ENCODE measurements at places on chromosomes 13 and 19.

DNA sequence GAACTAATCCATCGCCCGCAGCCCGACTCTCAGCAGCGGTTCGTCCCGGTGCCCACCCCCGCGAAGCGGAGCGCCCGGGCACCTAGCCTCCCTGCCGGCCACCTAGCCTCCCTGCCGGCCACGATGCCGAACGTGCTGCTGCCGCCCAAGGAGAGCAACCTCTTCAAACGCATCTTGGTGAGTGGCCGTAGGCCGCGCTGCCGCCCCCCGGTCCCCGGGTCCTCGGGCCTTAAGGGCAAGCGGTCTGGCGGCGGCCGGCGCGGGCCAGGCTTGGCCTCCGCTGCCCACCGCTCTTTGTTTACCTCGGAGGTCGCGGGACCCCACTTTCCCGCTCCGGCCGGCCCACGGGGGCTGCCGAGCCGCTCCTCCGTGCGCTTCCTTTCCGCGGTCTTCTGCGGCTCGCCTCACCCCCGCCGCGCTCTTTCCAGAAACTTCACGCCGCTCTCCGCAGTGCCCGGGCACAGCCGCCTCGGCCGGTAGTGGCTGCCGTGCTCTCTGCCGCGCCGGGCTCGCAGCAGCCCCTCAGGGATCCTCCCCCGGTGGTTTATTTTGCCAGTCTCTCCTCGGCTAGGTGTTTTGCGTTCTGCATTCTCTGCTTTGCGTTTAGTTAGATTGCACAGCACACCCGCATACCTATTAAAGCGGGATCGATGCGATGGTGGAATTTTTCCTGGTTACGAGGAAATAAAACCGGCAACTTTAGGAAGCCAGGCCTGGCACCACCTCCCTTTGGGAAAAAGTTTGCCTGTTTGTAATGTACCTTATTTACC lies 524 bp downstream of the NAA16 start:
- DNase-seq, result no peak

DNA sequence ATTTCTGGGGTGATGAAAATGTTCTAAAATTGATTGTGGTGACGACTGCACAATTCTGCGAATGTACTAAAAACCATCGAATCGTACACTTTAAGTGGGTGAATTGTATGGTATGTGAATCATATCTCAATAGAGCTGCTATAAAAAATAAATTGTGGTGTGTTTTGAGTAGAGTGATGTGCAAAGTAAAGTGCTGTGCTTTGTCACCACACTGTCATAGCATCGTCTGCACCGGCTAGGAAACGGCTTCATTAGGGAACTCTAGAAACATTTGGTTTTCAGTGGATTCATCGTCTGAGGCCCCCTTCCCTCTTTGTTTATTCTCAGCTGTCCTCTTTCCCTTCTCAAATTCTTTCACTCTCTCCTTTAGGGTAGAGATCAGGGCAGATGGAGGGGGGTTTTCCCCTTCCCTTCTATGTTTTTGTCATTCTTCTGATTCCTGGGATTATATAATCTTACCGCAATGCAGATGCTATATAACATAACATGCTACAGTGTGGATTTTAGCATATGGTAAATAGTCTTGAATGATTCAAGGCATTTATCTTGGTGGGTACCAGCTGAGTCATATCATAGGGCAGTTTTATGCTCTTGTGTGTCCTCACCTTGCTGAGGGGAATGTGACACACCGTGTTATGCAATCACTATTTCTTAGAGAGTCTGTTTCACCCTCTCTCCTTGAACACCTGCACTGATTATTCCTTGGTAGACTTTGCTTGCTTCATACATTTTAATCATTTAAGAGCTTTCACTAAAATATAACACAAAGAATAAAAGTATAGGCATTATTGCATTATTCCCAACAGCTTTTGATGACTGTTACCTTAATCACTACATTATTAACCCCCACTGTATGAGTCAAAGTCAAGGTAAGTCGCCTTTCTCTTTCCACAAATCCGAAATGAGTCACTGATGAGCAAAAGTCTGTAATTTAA lies 239.4 kb downstream of the DCLK1 start:
- no peak for DNase-seq

DNA sequence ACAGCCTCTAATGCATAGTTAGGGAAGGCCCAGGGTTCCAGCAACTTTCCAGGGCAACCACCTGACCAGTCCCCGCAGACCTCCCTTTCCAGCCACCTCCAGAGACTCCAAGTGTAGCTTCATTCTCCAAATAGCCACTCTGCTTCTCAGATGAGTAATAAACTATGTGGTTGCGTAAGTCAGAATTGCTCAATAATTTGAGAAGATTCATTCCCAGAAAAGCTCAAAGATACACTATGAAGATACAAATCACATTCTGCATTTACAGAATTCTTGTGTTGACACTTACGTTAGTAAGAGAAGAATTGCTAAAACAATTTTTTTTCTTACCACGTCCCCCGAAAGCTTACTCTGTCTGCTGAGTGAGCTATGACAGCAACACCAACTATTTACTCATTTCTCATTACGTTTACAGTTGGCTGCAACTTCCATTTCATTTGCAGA lies 8.2 kb upstream of the LATS2 start:
- DNase-seq, result no peak

GRCh38 chr19:3932931-3933810 lies at the start of gene NMRK2:
Gene NMRK2, plus strand, starts transcription at chr19:3933069. Its CDS starts 603 bp downstream, at chr19:3933672.
- DNase-seq, result no peak

DNA sequence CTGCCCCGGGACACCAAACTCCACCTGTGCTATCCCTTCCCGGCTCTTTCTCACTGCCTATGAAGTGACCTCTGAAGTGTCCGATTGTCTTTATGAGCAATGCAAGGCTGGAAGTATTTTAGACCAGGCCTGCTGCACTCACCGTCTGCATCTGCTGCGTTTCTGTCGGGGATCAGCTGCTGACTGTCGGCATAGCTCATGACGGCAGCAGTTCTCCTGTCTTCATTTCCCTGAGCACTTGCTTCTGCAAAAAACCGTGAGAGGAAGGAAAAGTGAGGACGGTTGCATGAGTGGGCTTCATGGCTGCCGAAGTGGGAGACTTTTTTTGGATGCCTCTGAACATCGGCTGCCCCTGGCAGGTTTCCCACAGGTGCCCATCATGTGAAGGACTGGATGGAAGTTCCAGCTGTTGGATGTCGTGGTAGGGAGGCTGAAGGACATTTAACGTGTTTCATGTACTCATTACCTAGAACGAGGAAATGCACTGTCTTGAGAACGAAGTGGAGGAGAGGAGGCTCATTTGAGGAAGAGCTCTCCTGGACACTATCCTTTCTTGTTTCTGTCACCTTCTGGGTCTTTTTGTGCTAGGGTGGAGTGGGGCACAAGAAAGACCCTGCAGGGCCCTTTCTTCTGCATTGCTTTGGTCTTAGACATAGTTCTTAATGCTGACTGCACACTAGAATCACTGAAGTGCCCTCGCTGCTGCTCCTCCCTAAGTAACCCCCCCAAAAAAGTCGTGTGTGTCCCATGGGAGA lies 94.7 kb downstream of the RNASEH2B start:
- DNase-seq, result no peak

- DNase-seq, result no peak
These were observed 1.8 kb downstream of the PCDH20 start for GRCh38 chr13:61413572-61414535.

DNA sequence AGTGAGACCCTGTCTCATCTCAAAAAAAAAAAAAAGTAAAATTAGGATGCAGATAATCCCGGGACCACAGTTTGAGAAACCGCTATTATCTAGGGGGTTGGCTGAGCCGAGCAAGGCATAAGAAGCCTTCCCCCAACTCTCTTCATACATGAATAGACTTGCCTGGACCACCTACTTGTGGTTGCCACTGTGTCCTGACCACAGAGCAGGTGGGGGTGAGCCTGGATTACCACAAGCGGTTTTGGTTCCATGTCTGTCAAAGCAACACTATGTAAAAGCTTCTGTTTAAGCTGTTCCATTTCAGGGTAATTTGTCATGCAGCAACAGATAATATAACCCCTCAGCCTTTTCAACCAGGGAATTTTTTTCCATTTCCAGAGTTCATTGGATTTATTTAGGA lies 3.3 kb upstream of the NAPA start:
- no peak for DNase-seq

DNA sequence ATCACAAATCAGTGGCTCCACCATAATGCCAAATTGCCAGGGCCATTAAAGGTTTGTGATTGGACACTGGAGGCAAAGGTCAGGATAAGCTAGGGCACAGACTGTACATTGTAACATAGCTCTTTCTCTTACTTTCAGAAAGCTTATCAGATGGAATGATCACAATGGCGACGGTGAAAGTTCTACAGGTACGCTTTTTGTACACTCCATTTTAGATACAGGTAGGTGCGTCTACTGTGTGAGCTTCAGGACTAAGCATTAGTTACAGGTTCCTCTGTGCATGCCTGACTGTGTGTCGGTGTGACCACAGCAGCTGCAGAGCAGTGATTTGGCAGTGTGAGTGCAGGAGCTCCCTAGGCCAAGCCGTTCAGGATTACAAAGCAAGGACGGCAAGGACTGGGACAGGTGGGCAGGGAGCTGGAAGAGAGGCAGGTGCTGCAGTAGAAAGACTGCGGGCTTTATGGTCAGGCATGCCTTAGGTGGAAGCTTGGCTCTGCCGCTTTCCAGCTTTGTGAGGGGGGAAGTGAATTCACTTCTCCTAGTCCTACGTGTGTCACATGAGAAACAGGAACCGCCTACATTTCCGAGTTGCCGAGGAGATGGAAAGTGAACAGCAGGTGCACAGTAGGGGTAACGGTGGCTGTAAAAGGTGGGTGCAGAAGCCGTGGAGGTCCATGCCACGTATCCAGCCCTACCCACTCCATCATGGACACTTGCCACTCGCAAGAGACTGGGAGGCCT lies 49.6 kb downstream of the MRPL57 start:
- DNase-seq, result no peak

- no peak for DNase-seq
These were observed 9.2 kb downstream of the MIDN start for GRCh38 chr19:1257475-1258162.

GRCh38 chr13:33945477-33945876 lies 127.5 kb downstream of the RFC3 start:
- no peak for DNase-seq

- DNase-seq, result peak; percentile 51
These were observed 14.9 kb downstream of the ARID3A start for GRCh38 chr19:940591-941291.

GRCh38 chr13:50616101-50616500 lies 227.4 kb downstream of the DLEU7 start:
- DNase-seq, result no peak

DNA sequence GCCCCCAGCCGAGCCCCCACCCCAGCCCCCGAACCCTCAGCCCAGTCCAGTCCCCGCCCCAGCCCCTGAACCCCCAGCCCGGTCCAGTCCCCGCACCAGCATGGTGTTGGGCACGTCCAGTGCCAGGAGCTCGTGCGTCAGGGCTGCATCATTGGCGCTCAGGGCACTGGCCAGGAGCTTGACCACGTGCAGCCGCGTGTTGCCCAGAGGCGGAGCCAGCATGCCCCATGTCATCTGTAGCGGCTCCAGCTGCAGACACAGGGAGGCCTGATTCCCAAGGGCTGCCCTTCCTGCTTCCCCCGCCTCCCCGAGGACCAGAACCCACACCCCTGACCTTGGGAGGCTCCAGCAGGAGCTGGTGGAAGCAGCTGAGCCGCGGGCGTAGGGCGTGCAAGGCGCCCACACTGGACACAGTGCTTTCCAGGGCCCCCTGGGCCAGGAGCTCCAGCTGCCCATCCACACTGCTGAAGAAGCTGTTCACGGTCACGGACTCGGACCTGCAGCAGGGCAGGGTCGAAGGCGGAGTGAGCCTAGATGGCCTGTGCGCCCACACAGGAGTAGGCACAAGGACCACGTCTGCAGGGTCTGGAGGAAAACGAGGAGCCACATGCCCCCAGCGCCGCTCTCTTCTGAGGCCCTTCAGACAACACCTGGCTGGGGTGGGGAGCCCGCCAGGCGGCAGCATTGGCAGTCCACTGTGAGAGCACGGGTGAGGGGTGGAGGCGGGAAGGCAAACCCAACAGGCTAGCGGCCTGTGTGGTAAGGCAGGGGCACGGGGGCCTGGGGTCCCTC lies 12.8 kb upstream of the TMEM86B start:
- no peak for DNase-seq

GRCh38 chr13:112575675-112576074 lies 12.3 kb downstream of the TUBGCP3 start:
- no peak for DNase-seq

GRCh38 chr13:38697197-38697596 lies 10.3 kb downstream of the FREM2 start:
- DNase-seq, result no peak

- no peak for DNase-seq
These were observed 34.3 kb downstream of the FAM216B start for GRCh38 chr13:42815681-42816080.

GRCh38 chr19:21439201-21439751 lies 42.3 kb downstream of the ZNF493 start:
- DNase-seq, result peak; percentile 2

DNA sequence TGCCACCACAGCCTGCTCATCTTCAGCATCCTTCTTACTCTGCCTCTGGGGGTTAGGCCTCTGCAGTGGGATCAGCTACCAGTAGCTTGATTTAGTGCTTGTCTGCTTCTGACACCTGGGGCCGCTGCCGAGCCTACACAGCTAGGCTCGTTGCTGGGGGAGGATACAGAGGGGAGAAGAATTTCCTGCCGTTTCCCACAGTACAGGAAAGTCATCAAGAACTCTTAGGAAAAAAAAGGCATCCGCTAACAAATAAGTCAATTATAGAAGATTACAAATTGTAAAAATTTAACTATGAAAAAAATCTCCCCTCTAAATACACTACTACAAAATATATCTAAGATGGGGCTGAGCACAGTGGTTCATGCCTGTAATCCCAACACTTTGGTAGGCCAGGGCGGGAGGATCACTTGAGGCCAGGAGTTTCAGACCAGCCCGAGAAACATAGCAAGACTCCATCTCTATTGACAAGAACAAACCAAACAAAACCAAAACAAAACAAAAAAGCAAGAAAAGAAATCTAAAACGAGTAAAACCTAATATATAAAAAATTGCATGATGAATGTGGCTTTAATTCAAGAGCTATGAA lies 26.7 kb downstream of the LATS2 start:
- DNase-seq, result no peak

GRCh38 chr19:53294786-53295441 lies 27.4 kb upstream of the VN1R4 start:
- DNase-seq, result no peak

DNA sequence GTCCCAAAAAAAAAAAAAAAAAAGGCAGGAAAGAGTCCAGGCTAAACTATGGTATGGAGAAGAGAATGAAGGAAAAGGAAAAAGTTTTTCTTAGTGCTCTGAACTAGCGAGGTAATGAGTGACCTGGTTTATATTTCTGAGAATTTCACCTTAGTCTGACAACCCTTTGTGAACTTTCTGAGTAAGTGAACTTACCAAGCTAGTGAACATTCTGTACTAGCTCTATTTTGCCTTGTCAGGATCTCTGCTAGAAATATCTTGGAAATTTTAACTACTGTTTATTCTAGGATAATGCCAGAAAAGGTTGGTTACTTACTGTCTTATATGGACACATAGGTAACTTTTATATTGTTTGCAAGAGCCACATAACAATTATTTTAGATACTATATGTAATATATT lies 4.4 kb downstream of the TRIM13 start:
- DNase-seq, result no peak

Data from hypothalamus (tissue), 51 donors.